ENCODE measurements at places on chromosomes 7 and 10.

- DNase-seq: no peak
Measured at GRCh38 chr10:29326886-29327745, 38.2 kb downstream of the LYZL1 start.

GRCh38 chr10:35924759-35925158 lies 282.7 kb upstream of the FZD8 start:
- DNase-seq: no peak

GRCh38 chr10:130422366-130423324 lies 286.5 kb downstream of the GLRX3 start:
- no peak for DNase-seq

- DNase-seq: no peak
Measured at GRCh38 chr7:122298618-122299017, 5.9 kb downstream of the FEZF1 start.

DNA sequence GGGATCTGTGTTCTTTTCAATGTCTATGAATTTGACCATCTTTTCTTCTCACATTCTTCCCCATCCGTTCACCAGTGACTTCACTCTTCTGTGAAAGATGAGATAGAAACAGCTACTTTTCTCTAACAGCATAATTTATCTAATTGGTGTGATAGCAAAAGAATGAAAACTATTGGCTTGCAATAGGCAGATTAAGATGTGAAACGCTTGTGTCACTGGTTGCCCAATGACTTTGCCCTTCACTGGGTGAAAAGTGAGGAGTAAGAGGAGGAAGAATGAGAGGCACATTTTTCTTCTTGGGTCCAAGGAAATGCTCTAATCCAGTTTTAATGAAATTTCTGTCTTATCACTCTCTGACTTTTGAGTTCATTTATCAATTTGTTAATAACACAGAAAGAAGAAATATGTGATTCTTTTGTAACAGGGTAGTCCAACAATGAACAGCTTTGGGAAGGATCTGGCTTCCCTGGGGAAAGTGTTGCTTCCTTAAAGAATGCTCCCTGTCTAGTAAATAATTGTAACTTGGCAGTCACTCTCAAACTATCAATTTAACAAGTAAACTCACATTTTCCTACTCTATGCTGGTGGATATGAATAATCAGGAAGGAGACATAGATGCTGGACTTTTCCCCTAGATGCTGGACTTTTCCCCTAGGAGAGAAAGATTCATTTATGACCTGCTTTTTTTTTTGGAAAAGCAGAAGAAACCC lies 35.1 kb downstream of the BET1 start:
- DNase-seq: no peak

GRCh38 chr7:91169830-91170191 lies 94.4 kb upstream of the FZD1 start:
- no peak for DNase-seq

DNA sequence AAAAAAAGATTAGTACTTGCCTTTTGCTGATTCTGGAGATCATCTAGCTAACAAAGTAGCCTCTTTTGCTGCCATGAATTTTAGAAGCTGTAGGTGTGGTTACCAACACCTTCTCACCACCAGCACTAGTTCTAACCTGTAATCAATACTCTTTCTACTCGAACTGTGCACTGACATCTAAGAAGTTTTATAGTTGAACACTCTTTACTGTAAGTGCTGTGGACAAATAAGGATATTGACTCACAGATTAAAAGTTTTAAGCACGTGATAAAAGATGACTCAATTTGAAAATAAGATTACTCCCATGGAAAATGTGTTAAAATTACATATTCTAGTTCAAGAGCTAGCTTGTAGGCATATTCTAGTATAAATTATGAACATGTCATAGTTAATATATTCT lies 89.9 kb downstream of the REEP3 start:
- no peak for DNase-seq

GRCh38 chr7:103119791-103120291 lies 29.1 kb downstream of the NAPEPLD start:
- DNase-seq: no peak

- DNase-seq: no peak
Measured at GRCh38 chr7:32164341-32164996, 94.3 kb upstream of the PDE1C start.

DNA sequence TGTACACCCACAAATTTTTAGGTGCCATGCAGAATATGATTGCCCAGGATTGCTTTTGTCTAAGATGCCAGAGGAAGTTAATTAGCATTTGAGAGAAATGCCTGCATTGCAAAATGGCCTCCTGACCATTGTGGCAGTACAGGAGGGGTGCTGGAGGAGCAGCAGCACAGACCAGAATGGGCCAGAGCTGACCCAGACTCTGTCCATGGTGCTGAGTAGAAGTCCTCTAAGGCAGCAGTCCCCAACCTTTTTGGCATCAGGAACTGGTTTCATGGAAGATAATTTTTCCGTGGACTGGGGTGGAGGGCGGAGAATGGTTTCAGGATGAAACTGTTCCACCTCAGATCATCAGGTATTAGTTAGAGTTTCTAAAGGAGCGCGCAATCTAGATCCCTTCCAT lies 217.8 kb upstream of the AGK start:
- DNase-seq: no peak

- no peak for DNase-seq
Measured at GRCh38 chr10:28266449-28267224, 36.2 kb downstream of the MPP7 start.

- DNase-seq: no peak
Measured at GRCh38 chr7:36598054-36598674, 126.1 kb downstream of the AOAH start.

DNA sequence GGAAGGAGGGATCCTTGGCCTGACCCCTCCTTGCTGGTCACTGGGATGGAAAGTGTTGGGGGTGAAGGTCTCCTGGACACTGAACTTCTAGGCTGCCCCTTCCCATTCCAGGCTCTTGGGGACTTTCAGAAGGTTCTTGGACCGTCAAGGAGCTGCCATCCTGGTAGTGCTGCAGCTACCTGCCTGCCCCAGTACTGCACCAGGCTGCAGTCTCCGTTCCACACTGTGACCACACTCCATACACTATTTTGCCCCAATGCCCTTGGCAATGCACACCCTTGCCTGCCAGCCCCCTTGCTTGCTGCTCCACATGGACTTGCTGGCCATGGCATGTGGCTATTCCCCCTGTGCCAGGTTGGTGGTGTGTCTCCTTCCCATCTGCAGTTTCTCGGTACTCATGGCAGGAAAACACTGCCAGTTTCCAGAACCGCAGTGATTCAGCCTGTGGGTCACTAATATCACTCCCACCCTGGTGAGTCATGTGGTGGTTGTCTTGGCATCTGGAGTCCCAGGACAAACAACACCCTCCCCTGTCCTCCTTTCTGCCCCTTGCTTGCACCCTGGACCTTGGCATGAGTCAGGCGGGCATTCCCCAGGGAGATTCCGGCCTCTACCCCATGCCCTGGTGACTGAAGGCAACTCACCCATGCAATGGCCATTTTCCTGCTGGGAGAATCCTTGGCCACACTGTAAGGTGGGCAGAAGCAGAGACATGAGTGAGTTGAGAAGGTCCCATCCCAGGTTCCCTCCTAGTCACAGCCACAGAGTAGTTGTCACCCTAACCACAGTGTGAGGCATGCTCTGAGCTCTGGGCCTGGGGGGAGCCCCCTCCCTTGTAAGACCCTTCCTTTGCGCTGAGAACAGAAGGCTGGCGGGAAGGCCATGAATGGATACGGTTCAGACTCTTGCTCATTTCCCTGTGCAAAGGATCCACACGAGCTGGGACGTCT lies 32.8 kb downstream of the GOLGA7B start:
- DNase-seq: no peak

DNA sequence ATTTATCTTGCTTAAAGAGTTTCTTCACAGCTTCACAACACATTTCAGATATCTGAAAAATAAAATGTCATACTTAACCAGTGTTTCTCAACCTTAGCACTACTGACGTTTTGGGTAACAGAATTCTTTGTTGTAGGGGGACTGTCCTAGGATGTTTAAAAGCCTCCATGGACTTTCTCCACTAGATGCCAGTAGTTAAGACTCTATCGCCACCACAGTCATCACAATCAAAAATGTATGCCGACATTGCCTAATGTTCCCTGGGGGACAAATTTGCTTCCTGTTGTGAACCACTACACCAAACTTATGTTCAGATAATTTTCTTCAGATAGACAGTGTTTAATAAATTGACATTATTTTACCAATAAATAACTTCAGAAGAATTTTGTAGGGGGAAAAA lies 13.4 kb downstream of the NOC3L start:
- DNase-seq: no peak

- no peak for DNase-seq
Measured at GRCh38 chr10:88129013-88129412, 265.6 kb downstream of the PTEN start.

GRCh38 chr7:35874886-35875285 lies 74.0 kb downstream of the SEPTIN7 start:
- no peak for DNase-seq

DNA sequence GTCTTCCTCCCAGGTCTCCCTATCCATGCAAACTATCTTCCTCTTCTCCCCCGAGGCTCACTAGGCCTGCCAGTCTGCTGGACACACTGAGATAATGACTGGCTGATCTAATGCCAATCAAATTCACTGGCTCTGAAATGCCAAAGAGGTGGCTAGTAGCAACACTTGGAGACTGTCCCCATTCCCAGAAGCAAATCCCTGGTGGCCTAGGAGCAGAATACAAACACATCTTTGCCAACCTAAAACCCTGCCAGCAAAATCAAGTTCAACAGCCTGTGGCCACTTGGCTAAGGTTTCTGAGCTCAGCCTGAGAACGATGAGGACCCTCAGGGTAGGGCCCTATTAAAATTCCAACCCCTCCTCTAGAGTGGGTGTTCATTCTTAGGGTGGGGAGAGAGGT lies 46.6 kb downstream of the SH3PXD2A start:
- no peak for DNase-seq

DNA sequence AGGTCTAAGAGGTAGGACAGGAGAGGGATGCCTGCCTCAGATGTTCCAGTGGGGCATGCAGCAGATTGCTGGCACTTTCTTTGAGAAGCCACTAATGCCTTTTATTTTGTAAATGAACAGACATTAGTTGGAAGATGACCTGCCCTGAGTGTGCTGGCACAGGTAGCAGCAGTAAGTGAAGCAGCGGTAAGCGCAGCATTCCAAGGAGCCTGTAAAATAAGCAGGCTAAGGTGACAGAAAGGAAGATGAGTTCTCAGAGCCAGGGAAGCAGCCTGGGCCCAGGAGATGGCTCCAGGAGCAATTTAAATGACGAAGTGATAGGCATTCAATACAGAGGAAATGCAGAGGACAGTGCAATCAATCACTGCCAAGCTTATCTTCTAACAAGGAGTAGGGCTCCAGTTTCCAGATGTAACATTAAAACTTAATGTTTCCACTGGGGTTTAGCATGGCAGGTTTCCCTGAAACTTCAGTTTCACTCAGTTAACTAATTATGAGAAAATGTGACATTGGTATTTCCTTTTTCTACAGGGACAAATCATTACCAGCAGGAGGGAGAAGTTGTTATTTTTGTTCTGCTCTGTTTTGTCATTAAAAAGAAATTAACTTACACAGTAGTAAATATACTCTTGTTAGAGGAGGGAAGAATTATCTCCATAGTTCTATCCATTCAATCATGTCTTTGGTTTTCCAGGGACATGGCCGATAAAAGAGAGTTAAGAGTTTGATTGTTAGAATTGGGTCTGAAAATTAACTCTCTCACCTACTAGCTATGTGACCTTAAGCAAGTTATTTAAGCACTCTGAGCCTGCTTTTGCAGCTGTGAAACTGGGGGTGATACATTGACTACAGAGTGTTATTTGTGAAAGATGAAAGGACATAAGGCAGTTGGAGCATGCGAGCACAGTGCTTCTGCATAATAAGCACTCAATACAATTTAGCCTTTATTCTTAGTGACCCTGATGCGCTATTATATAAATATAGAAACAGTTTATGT lies 96.6 kb upstream of the PTN start:
- no peak for DNase-seq

GRCh38 chr7:147412109-147412508 lies 1178.5 kb upstream of the C7orf33 start:
- DNase-seq: no peak

DNA sequence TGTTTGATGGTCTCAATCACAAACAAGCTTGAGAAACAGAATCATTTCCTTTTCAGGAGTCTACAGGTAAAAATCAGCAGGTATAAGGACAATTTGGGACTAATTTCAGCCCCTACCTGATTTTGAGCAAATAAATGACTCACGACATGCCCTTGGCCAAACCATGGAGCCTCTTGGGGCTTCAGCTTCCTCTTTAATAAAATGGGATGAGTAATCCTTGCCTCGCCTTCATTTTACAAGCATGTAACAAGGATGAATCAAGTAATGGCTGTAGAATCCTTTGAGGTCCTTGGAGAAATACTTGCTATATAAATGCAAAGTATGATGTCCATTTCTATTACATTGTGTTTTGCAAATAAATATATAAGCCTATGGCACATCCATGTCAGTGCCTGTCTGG lies 212.8 kb upstream of the PODXL start:
- no peak for DNase-seq

- no peak for DNase-seq
Measured at GRCh38 chr7:14751461-14751860, 151.1 kb downstream of the DGKB start.

DNA sequence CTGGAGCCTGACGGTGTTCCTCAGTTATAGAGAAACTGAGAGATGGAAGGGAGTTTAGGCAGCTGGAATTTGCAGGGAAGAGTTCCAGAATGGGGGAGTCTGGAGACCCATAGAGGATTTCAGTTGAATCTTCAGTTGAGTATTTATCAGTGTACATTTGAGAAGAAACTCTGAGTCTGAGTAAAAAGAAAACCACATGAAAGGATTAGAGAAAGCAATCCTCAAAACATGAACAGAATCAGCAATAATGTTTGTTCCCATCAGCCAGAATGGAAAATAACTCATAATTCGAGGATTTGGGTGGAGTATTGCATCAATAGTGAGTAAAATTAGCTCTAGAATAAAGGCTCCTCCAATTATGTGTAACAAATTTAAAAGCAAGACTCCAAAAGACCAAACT lies 130.0 kb upstream of the AHR start:
- DNase-seq: no peak

Data from lower leg skin (tissue), 4 donors.